ENCODE measurements at places on chromosomes 4 and X.

DNA sequence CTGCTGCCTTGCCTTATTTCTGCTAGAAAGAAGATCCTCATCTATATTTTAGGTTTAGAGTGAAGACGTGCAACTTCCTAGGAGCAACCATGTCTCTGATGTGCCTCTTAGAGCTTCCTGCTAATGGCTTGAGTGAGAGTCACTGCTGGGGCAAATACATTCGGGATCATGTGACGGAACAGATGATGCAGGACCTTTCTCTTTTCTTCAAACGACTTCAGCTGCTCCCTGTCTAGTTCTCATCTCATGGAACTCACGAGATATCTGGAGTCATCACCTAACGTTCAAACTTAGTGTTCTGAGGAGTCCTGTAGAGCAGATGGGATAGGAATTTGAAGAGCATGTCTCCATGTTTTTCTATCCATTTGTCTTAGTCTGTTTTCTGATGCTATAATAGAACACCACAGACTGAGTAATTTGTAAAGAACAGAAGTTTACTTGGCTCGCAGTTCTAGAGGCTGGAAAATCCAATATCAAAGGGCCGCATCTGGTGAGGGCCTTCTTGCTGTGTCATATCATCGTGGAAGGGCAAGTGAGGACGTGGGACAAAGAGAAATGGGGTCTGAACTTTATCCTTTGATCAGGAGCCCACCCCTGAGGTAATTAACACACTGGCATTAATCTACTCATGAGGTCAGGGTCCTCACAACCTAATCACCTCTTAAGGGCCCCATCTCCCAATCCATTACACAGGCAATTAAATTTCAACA is 43.5 kb upstream of the SCRG1 start:
- DNase-seq: no peak

DNA sequence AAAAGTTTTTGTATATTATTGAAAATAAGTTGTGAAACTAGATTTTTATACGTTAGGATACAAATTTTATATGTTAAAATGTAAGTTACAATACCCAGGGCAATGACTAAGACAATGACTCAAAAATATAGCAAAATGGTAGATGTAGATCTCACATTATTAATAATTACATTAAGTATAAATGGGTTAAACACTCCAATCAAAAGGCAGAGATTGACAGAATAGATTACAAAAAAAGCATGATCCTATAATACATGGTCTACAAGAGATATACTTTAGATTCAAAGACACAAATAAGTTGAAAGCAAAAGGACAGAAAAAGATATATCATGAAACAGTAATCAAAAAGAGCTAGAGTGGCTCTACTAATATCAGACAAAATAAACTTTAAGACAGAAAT is 210.9 kb upstream of the NHS start:
- no peak for DNase-seq

- no peak for DNase-seq
These were observed 231.5 kb downstream of the MAML3 start for GRCh38 chr4:139922406-139923024.

DNA sequence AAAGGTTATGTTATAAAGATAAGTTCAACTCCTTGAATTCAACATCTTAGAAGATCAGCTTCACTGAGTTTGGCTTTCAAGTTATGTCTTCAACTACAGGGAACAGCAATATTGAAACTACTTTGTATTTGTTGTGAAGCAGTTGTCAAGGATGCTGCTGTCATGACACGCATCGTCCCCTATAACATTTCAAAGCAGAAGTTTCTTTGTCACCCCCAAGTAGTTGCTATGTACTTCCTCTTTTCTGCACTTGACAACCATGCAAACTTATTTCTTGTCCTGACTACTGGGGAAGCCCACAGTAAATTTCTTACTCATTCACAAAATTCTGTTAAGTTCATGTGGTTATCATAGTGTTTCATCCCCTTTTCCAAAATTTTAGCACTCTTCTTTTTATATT is 14.3 kb downstream of the ANTXR2 start:
- DNase-seq: no peak

GRCh38 chr4:52187603-52188002 is 136.5 kb downstream of the SPATA18 start:
- no peak for DNase-seq

- no peak for DNase-seq
These were observed 74.4 kb downstream of the RTL5 start for GRCh38 chrX:72057331-72057730.

- no peak for DNase-seq
These were observed 116.9 kb downstream of the PDS5A start for GRCh38 chr4:39860804-39861203.

DNA sequence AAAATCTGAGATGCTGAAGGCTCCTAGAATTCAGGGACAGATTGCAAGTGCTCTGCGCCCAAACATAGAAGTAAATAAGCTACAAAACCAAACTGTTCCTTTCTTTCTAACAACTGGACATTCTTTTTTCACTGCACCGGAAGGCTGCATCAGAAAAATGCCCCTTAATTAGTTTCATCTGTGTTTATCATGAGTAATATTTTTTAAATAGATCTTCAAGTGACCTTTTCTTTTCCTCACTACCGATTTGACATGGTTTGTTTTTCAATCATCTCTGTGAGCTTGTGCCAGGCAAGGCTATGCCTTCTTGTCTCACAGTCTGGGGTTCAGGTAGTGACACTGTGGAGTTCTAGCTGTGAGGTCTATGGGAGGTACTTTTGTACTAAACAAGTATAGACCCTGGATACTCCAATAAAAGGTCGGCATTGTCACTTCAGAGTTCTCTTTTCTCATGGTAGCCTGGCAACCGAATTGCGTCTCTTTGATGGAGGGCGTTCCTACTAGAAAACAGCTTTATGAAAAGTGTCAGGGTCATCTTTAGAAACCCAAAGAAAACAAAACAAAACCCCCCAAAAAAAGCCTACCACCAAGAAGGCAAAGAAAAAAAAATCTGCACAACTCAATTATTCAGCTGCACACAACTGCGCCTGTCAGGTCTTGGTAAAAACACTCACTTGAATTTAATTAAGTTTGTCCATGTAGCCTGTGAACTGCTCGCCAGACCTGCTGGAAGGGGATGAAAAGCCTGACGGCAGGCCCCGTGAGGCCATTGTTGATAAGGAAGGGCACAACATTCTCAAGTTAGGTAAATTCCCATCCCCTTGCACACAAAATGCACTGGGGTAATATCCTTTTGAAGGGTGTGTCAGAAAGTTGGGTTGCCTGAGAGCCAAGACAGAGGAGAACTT is 22.8 kb upstream of the ADAMTS3 start:
- no peak for DNase-seq

- no peak for DNase-seq
These were observed 12.4 kb upstream of the SETD7 start for GRCh38 chr4:139568206-139568955.

DNA sequence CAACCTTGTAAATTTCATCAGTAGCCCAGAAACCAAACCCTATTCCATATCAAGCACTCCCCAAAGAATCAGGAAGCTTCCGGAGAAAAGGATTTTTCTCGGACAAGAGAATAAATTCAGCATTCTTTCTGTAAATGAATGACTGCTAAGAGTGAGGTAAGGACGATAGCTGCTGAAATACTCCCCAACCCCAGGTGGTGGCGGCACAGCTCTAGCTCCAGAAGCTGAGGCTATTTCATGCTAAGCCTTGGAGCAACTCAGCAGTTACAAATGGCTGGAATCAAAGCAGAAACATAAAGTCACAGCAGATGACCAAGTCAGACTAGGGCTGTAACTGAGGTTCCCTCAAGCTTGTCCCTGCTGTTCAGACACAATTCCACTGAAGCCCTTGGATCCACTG is 13.9 kb upstream of the PCDH19 start:
- no peak for DNase-seq

GRCh38 chr4:123446865-123447474 is 50.4 kb downstream of the SPRY1 start:
- no peak for DNase-seq

DNA sequence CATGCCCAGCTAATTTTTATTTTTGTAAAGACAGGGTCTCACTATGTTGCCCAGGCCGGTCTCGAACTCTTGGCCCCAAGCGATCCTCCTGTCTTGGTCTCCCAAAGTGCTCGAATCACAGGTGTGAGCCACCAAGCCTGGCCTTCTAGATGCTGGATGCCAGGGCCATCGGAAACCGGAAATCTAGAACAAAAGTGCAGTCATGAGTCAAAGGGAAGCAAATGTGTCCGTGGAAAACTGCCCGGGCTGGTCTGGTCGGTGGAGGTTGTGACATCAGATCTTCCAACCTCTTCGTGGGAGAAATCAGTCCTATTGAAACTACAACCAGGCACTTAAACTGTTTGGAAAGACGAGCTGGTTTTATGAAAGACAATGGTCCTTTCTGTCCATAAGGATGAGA is 92.3 kb upstream of the SHOX start:
- no peak for DNase-seq

DNA sequence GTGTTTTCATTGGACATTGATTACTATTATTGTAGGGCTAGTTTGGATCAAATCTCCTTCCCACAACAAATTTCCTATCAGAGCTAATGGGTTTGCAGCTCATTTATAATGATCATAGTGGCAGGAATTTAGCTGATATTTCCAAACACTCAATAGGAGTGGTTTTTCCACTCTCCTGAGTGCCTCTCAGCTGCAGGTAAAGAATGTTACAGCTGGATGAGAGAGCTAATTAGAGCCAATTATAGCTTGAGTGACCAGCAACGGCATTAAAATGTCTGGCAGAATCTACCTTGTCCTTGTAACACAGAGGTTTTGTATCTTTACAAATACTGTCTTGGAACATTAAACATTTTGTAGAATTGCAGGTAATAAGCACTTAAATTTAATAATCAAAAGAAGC is 602.8 kb upstream of the EPHA5 start:
- DNase-seq: no peak

DNA sequence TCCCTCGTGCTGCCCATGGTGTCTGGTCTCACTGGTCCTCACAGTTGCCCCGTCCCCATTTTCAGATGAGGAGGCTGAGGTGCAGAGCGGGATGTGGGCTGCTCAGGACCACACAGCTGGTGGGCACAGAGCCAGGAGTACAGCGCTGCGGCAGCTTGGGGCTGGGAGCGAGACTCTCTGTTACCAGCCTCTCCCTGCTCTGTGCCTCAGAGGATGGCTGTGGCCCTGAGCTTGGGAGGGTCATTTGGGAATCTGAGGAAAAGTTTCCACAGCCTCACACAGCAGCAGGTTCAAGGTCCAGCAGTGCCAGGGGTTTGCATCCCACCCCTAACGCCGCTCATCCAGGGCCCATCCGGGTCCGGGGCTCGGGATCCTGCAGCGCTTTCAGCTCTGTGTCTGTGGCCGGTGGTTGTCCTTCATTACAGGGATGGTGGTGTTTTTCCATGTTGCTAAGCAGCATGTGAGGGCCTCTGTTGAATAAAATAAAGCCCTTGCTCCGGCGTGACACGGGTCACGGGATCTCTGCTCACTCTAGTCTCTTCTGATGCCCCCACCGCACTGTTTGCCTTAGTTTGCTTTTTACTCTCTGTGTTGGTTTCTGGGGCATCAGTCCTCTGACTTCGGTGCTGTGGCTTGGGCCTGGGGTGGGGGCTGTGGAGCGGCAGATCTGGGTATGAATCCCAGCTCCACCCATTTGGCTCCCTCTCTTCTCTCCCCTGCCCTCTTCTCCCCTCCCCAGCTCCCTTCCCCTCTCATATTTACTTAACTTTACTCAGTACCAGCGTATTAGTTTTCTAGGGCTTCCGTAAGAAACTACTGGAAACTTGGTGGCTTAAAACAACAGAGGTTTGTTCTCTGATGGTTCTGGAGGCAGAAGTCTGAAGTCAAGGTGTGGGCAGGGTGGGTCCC is 6.5 kb downstream of the WFS1 start:
- DNase-seq: no peak

GRCh38 chrX:637660-638481 is 7.3 kb downstream of the SHOX start:
- no peak for DNase-seq

DNA sequence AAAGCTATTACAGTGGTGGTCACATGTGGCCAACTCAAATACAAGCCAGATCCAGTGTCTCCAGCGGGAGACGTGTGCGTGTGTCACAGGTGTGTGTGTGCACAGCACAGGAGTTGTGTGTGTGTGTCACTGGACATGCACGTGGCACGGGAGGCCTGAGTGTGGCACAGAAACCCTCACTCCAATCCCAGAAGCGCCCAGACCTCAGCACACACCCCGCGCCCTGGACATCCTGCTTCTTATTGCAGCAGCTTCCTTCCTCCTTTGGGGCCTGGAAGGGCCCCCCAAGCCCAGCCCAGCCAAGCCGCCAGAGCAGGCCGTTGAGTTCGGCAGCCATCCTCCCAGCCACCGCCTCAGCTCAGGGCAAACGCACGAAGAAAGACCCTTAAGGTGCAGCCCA is 37.9 kb downstream of the ACOX3 start:
- no peak for DNase-seq

DNA sequence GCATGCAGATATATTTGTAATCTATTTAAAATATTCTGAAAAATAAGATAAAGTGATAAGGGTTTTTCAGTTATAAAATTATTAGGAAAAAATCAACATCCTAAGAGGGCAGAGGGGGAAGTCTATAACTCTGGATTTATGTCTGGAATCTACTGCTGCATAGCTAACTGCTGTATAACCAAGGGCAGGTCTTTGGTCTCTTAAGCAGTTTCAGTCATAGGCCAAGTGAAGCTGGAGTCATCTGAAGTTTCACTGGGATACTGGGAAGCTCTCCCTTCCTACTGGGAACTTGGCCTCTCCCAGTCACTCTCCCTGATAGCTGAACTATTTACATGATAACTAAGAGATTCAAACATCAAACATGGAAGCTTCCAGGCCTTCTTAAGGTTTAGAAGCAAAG is 1409.9 kb upstream of the PCDH7 start:
- DNase-seq: no peak

GRCh38 chrX:153774576-153775292 is 6.1 kb upstream of the SRPK3 start:
- no peak for DNase-seq

- no peak for DNase-seq
These were observed 2.9 kb upstream of the GRPR start for GRCh38 chrX:16120431-16120830.

DNA sequence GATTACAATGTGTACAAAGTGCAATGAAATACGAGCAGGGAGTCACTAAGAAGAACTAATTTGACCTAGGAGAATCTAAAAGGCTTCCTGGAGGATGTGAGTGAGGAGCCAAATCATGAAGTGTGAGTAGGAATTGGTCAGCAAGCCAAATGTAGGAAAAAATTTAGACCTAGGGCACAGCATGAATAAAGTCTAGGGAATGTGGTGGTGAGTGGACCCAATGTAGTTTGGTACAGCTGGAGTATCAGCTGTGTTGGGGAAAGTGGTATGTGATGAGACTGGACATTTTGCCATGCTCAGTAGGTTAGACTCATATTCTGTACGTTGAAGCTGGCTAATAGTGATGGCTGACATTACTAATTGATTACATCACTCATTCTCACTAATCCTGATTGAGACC is 191.0 kb downstream of the AFF2 start:
- DNase-seq: no peak

DNA sequence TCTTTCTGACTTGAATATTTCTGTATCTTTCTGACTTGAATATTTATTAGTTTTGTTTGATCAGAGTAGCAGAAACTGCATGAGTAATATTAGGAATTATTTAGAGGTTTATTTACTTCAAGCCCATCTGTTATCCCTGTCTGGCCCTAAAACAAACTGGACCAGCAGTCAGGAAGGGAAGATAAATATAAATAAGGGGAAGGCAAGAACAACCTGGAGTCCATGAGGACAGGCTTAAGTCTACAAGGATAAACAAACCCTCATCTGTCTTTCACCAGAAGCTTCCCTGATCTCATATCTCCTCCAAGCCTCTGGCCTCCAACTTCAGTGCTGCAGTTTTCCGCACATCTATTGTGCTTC is 524.9 kb downstream of the CENPC start:
- no peak for DNase-seq

- no peak for DNase-seq
These were observed 57.7 kb downstream of the HPGDS start for GRCh38 chr4:94284889-94285288.
